Natural killer cell (primary cell): ENCODE measurements at places on chromosomes 16 and 17.

GRCh38 chr16:16817196-16817595 lies 438.3 kb downstream of the NPIPA7 start:
- no peaks in the 10 kb centered on the region for H3K4me1 ChIP-seq
- no peaks in the 10 kb centered on the region for H3K27me3 ChIP-seq
- no peak overlapping the region for H3K27ac ChIP-seq
- no peak overlapping the region for H3K4me3 ChIP-seq
- DNase-seq = no peak

- peaks cover 31% of the 10 kb centered on the region for H3K4me1 ChIP-seq
- H3K4me3 ChIP-seq = no peak overlapping the region
- H3K27ac ChIP-seq = peak overlapping the region; percentile 85
- H3K36me3 ChIP-seq = no peaks in the 10 kb centered on the region
- peaks cover 2% of the 10 kb centered on the region for H3K27me3 ChIP-seq
Observed at GRCh38 chr17:28982131-28982793, 23.6 kb downstream of the SEZ6 start.

- H3K27me3 ChIP-seq = no peaks in the 10 kb centered on the region
- peaks cover 17% of the 10 kb centered on the region for H3K36me3 ChIP-seq
- H3K4me3 ChIP-seq = peak overlapping the region; percentile 77
- peaks cover 54% of the 10 kb centered on the region for H3K4me1 ChIP-seq
Observed at GRCh38 chr17:82315703-82316358, 1.6 kb downstream of the CD7 start.

DNA sequence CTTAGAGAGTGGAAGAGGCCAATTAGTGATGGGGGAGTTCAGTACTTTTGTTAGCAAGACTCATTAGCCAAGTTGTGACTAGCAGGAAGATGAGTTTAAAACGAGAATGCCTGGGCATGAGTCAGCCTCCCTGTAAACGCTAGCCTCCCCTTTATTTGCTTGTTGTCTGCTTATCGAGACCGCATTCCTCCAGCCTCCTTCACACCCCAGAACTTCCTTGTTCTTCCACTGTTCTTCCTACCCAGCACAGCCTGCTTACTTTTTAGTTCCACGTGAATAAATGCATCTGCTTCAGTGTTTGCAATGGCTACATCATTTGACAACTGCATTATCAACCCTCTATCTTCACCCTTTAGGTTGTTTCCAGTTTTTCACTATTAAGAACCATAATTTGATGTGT lies 20.2 kb upstream of the OR3A1 start:
- H3K36me3 ChIP-seq = no peaks in the 10 kb centered on the region
- H3K27ac ChIP-seq = no peak overlapping the region
- H3K27me3 ChIP-seq = no peaks in the 10 kb centered on the region
- no peaks in the 10 kb centered on the region for H3K4me1 ChIP-seq
- DNase-seq = no peak
- no peak overlapping the region for H3K4me3 ChIP-seq

DNA sequence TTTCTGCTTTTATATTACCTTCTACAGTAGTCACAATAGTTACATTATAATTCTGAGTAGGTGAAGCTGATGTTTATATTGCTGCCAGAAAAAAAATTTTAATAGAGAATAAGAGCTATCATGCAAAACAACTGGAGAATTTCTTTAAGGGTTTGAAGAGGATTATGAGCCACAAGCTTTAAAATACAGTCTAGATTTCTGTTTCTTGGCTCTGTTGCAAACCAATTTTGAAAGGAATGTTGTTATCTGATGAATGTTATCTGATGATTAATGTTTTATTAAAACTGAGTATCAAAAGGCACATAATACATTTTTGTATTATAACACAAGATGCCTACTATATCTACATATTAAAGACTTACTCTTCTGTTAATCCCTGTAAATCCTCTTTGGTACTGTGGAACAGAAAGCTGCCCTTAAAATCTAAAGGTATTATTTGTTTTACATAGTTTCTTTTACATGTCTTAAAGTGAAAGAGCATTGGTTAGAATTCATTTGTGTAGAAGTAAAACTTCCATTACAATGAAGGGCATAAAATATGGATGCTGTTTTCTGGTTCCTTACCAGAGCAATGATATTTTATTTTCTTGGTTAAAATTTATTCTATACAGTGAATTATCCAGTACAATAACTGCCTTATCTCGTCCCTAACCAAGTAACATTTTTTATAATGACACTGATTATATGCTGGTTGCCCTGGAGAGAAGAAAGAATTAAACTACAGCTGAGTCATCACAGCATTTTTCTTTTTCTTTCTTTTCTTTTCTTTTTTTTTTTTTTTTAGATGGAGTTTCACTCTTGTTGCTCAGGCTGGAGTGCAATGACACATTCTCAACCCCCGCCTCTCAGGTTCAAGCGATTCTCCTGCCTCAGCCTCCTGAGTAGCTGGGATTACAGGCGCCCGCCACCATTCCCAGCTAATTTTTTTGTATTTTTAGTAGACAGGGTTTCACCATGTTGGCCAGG lies 205.7 kb downstream of the TANC2 start:
- no peaks in the 10 kb centered on the region for H3K27me3 ChIP-seq
- DNase-seq = no peak
- H3K4me3 ChIP-seq = no peak overlapping the region
- no peaks in the 10 kb centered on the region for H3K4me1 ChIP-seq
- H3K27ac ChIP-seq = no peak overlapping the region

- no peak overlapping the region for H3K27ac ChIP-seq
- peaks cover 17% of the 10 kb centered on the region for H3K36me3 ChIP-seq
- no peaks in the 10 kb centered on the region for H3K27me3 ChIP-seq
- H3K4me1 ChIP-seq = peaks cover 9% of the 10 kb centered on the region
Observed at GRCh38 chr17:65008882-65009281, 47.7 kb downstream of the GNA13 start.

DNA sequence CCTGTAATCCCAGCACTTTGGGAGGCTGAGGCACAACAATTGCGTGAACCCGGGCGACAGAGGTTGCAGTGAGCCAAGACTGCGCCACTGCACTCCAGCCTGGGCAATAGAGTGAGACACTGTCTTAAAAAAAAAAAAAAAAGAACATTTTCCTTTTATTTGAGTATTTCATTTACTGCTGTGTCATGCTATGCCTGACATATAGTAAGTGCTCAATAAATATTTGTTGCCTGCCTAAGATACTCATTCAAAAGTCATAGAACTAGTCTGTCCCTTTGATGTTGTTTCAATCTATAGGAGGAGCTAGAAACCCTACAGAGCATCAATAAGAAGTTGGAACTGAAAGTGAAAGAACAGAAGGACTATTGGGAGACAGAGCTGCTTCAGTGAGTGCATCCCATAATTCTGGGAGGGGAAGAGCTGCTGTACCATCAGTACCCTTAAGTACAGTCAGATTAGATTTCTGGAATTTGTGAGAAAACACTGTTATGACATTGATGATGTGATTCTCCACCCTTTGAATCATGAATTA lies 20.0 kb downstream of the CALCOCO2 start:
- peak; percentile 25 for DNase-seq
- peaks cover 70% of the 10 kb centered on the region for H3K36me3 ChIP-seq
- no peak overlapping the region for H3K4me3 ChIP-seq
- H3K4me1 ChIP-seq = no peaks in the 10 kb centered on the region
- no peak overlapping the region for H3K27ac ChIP-seq

GRCh38 chr16:31484491-31485171 lies 1.7 kb downstream of the SLC5A2 start:
- H3K27ac ChIP-seq = no peak overlapping the region
- H3K36me3 ChIP-seq = no peaks in the 10 kb centered on the region
- no peaks in the 10 kb centered on the region for H3K27me3 ChIP-seq
- peaks cover 19% of the 10 kb centered on the region for H3K4me1 ChIP-seq
- H3K4me3 ChIP-seq = no peak overlapping the region

GRCh38 chr16:86134802-86135461 lies 236.0 kb downstream of the IRF8 start:
- no peaks in the 10 kb centered on the region for H3K27me3 ChIP-seq
- no peak overlapping the region for H3K27ac ChIP-seq
- no peaks in the 10 kb centered on the region for H3K4me1 ChIP-seq
- no peaks in the 10 kb centered on the region for H3K36me3 ChIP-seq
- no peak overlapping the region for H3K4me3 ChIP-seq

- H3K4me1 ChIP-seq = peaks cover under 1% of the 10 kb centered on the region
- no peak for DNase-seq
- no peaks in the 10 kb centered on the region for H3K36me3 ChIP-seq
- H3K27me3 ChIP-seq = peaks cover 11% of the 10 kb centered on the region
Observed at GRCh38 chr17:66960613-66961012, 3.9 kb upstream of the CACNG4 start.

GRCh38 chr17:31374094-31374447 lies 17.4 kb upstream of the RAB11FIP4 start:
- H3K4me1 ChIP-seq = peaks cover 4% of the 10 kb centered on the region
- H3K27ac ChIP-seq = no peak overlapping the region
- peaks cover 8% of the 10 kb centered on the region for H3K36me3 ChIP-seq

DNA sequence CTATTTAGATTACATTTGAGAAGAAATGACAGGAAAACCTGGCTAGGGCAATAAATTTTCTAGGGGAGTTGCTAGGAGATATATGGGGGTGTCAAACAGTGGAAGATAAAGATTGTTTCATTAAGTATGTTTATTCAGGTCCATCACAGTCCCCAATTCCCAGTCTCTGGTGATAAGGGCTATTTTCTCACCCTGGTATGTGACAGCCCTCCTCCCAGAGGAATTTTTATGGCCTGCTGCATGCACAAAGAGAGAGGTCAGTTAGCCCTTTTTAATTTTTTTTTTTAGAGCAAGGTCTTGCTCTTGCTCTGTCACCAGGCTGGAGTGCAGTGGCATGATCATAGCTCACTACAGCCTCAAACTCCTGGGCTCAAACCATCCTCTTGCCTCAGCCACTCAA lies 53.6 kb upstream of the ATF7IP2 start:
- peaks cover 60% of the 10 kb centered on the region for H3K4me1 ChIP-seq
- DNase-seq = no peak
- H3K27ac ChIP-seq = no peak overlapping the region
- H3K4me3 ChIP-seq = no peak overlapping the region
- H3K36me3 ChIP-seq = no peaks in the 10 kb centered on the region
- H3K27me3 ChIP-seq = no peaks in the 10 kb centered on the region

DNA sequence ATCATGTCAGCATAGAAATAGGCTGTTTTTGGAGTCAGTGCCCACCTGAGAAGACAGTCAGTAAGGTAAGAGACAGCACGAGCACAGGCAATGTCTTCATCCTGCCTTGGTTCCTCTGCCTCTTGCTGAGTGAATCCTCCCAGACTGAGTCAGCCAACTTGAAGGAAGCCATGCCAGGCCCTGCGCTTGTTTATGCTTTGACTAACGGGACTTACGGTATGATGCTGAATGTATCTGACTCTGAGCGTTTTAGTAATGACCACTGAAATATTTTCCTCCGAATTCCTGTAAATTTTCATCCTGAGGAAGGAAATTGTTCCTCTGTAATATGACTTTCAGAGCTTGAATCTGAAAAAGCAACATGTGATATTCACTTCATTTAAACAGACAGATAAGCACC lies 18.0 kb downstream of the C17orf67 start:
- no peak overlapping the region for H3K4me3 ChIP-seq
- DNase-seq = no peak
- H3K27me3 ChIP-seq = no peaks in the 10 kb centered on the region
- H3K36me3 ChIP-seq = no peaks in the 10 kb centered on the region
- H3K27ac ChIP-seq = no peak overlapping the region

DNA sequence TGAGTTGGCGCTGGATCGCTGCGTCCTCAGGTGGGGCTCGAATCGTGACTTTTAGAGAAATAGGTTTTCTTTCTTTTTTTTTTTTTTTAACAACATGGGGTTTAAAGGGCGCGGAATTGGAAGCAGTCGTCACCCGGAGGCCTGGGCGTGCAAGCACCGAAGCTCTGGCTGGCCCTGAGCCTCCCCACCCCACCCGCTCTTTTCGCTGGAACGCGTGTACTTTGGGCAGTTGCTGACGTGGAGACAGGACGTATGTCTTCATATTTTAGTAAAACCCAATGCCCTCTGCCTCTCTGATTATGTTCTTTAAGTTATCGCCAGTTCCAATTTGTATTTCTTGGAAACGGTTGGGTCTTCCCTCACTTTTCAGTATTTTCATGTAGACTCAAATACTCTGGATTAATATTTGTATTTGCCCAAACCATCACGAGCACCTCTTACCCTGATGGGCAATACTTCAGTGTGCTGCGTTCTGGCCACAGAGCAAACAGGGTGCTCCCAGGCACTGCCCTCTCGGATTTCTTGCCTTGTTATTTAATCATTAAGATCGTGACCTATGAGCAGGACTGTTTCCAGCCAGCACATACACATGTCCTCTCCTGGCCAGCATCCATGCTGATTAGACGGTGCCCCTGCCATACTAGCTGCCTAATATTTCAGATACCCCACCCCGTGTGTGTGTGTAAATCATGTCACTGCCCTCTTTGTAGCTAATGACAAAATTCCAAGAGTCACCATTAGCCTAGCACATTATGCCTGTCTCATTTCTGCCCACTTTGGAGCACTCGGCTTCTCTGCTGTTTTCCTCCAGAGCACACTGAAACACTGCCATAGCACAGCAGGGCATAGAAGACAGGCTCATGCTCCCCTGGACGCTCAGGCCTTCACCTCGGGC lies 805 bp upstream of the C16orf95 start:
- peak; percentile 64 for DNase-seq
- H3K27me3 ChIP-seq = no peaks in the 10 kb centered on the region
- peaks cover 13% of the 10 kb centered on the region for H3K4me1 ChIP-seq
- H3K36me3 ChIP-seq = no peaks in the 10 kb centered on the region
- H3K4me3 ChIP-seq = peak overlapping the region; percentile 95
